ENCODE measurements at places on chromosomes 4 and X.

- no peak for DNase-seq
These were observed 107.0 kb downstream of the ATP8A1 start for GRCh38 chr4:42549896-42550295.

GRCh38 chrX:64842492-64842891 is 133.8 kb downstream of the ZC4H2 start:
- no peak for DNase-seq

DNA sequence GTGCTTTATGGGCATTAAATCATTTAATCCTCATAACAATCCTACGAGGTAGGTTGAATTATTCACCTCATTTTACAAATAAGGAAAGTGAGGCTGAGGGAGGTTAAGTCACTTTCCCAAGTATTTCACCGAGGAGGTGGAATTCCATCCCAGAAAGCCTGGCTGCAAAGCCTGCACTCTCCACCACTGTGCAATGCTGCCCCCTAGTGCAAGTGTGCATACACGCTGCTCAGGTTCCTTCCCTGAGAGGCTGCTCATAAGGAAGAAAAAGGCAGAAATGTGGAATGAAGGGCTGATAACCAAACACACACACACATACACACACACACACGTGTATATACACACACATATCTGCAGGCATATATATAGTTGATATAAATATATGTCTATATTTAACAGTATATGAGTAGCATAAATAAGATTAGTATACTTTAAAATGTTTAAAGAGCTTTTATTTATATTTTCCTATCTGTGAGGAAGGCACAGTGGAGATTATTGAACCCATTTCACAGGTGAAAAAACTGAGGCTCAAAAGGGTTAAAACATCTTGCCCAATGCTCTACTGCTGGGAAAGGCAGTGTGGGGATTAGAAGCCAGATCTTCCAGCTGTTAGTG is 714.5 kb upstream of the TENM3 start:
- DNase-seq, result peak; percentile 65

DNA sequence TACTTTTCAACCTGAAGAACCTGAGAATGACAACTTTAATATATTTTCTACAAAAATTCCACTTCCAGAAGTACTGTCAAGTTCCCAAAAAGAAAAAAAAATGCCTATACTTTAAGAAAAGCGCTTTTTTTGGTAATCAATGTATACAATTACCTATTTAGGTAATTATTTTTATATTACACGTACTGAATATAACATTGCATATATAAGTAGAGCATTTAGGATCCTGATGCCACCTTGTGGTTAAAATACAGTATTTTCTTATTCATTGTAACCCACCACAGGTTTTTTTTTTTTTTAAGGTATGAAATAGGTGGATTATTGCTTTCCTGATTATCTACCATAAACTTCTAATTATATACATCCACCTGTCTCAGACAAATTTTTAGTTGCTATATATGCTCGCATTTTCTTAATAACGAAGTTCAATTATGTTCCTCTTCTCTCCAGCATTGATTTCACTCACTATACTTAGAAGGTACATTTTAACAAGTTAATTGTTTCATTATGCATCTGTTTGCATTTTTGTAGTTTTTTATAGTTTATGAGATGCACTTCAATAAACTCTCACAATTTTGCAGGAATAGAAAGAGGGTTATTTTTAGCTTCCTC is 5.2 kb downstream of the MAP9 start:
- DNase-seq, result no peak

GRCh38 chr4:153260553-153261300 is 56.5 kb downstream of the TRIM2 start:
- no peak for DNase-seq

GRCh38 chrX:38124000-38124399 is 96.7 kb downstream of the SRPX start:
- DNase-seq, result no peak

- DNase-seq, result no peak
These were observed 139.7 kb downstream of the MAPK10 start for GRCh38 chr4:86220121-86220520.

DNA sequence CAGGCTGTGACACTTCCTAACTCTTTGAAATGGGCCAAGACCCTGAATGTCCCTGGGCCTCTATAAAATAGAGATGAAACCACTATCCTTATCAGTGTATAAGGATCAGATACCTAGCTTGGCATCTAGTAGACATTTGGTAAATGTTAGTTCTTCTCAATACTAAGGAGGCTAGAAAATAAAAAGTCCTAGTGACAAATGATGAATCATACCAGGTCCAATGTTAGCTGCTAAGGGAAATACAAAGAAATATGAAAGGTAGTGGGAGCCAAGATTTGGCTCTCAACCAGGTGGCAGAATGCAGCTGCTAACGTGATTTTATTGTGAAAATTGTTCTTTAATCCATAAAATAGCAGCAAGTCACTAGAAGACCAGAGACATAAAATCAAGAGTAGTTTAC is 19.8 kb upstream of the PPARGC1A start:
- no peak for DNase-seq

DNA sequence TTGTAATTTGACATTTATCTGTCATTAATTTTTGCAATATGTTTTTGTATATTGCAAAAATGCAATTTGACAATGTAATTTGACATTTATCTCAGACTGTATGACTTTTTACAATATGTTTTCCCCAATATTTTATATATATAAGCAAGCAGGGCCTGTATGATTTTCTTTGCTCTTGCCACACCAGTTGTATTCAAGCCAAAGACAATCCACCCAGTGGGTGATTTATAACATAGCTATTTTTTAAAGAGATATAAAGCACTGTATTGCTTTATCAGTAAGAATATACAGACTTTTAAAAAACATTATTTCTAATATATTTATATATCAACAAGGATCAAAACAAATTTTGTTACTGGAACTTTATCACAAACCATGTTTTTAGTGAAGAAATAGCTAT is 47.3 kb downstream of the SLIT2 start:
- no peak for DNase-seq

DNA sequence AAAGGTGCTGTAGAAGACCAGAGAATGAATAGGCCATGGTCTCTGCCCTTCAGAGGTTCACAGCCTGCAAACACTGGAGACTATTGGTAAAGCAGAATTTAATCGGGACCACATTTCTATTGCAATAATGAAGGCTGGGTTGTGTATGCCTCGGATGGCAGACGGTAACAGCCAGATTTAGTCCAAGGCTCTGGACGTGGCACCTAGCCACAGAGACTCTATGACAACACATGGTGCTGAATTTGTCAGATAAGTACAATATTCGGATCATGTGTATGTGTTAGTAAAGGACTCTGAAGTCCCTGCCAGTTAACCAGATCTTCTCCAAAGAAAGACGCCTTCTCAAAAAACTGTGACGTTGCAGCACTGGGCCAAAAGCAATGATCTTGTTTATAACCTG is 129.0 kb downstream of the DCTD start:
- no peak for DNase-seq

DNA sequence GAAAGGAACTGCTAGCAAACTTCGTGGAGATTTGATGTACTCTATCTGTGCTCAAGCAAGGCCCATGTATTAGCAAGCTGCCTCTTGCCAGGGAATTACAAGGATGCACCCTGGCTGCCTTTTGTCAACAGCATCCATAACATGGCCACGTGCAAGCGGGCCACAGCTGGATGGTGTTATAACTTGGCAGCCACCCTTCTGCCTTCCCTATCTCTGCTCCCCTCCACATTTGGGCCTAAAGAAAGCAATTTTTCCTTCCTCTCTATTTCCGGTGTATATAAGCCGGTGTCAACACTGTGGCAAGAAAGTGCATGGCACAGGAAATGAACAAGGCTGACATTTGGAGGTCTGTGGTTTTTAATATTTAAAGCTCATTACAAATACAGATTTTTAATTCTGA is 94.8 kb downstream of the CLNK start:
- no peak for DNase-seq

- peak; percentile 40 for DNase-seq
These were observed 43.6 kb downstream of the RTL9 start for GRCh38 chrX:110402091-110402849.

- no peak for DNase-seq
These were observed 344.4 kb downstream of the NR3C2 start for GRCh38 chr4:148097801-148098200.

DNA sequence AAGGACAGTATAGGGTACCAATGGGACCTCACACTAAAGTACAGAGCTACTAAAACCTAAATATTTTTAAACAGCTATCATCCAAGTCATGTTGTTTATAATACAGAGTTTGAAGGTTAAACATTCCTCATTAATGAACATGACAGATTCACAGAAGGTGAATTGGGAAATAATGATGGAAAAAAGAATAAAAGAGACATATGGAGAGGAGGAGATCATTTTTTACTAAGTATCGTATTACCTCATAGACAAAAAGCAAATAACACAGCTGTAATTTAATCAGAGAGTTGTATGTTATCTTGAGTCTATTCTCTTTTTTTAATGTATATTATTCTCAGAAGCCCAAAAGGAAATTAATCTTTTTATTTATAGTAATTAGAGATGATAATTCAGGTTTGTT is 7.9 kb downstream of the PLK4 start:
- no peak for DNase-seq

GRCh38 chr4:174753021-174753420 is 76.0 kb downstream of the GLRA3 start:
- DNase-seq, result no peak

- DNase-seq, result no peak
These were observed 3.4 kb upstream of the LETM1 start for GRCh38 chr4:1859389-1859753.

DNA sequence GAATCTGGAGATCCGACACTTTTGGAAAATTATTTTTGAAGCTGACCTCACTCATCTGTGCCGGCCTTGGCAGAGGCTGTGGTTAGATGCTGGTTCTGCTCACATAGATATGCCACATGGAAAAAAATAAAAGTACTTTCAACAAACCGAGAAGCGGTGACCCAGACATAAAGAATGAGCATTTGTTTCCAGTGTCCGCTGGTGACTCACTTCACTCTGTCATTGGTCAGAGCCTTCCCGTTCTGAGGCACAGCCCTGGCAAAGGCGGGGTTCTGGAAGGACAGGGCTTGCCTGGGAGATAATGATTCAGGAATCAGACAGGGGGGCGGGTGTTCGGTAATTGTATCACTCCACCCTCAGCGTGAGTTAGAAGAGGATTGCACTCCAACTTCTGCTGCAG is 172.4 kb upstream of the MXRA5 start:
- DNase-seq, result peak; percentile 92

GRCh38 chr4:171007618-171008390 is 805.4 kb upstream of the GALNTL6 start:
- DNase-seq, result no peak

GRCh38 chr4:4693258-4693657 is 151.4 kb upstream of the STX18 start:
- no peak for DNase-seq

DNA sequence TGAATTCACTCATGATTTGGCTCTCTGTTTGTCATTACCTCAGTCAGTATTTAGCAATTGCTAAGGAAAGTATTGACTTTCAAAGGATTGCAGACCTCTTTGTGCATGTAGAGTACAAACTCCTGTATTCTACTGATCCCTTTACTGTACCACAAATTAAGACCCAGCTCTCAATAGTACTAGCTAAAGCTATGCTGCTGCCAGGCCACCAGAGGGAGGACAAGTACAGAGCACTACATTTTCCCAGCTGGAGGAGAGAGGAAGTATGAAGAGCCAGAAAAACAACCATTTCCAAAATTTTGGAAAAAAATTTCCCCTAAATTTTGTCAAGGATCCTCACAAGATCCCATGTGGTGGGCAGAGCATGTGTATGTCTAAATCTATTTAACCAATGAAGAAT is 175.0 kb upstream of the MTMR8 start:
- no peak for DNase-seq

- no peak for DNase-seq
These were observed 146.7 kb downstream of the PCDH7 start for GRCh38 chr4:30866907-30867306.

DNA sequence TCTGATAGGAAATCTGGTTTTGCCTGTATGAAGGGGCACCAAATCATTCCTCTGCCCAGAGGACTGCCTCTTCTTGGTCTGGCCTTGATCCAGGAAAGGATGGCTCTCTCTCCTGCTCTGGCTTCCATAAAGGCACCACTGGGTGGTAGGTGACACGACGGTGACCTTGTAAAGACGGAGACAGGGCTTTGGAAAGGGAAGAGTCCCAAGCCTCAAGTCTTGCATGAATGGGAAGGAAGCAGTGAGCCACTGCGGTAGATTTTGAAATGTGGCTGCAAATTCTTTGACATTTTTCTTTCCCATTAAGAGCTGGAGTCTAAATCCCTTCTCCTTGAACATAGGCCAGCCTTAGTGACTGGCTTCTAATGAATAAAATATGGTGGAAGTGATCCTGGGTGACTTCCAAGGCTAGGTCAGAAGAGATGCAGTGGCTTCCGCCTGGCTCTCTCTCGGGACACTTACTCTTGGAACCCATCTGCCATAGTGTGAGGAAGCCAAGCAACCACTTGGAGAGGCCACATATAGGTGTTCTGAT is 347.4 kb downstream of the BCOR start:
- no peak for DNase-seq

DNA sequence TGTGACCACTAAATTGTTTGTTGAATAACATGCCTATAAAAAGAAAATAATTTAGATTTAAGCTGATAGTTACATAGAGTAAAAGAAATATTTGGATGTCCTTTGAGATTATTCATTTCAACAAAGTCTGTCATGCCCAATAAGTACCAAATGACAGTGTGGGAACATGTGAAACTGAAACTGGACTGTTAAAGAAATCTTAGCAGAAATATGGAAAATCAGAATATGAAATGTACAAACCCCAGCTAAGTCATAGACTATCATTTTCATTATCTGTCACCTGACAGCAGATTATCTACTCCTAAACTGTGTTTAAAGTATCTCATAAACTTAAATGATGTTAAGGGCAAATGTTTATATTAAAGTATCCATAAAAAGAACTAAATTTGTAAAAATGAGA is 437.8 kb upstream of the FAM241A start:
- DNase-seq, result no peak

- no peak for DNase-seq
These were observed 27.3 kb upstream of the CHRNA9 start for GRCh38 chr4:40307627-40308497.

DNA sequence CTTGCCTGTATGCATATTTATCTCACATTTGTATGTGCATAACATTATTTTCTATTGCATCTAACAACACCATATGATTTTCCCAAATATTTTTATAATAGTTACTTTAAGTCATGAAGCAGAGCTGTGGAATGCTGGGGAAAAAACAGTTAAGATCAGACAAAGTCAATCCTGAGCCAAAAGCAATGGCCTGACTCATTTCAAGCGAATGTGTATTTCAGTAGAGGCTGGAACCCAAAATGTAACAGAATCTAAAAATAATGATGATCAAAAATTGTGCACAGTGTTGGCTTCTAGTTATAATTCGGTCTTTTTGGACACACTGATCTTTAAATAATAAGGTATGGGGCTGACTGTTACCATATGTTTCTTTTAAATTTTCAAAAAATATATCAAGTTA is 516.2 kb upstream of the ADGRL3 start:
- peak; percentile 86 for DNase-seq

DNA sequence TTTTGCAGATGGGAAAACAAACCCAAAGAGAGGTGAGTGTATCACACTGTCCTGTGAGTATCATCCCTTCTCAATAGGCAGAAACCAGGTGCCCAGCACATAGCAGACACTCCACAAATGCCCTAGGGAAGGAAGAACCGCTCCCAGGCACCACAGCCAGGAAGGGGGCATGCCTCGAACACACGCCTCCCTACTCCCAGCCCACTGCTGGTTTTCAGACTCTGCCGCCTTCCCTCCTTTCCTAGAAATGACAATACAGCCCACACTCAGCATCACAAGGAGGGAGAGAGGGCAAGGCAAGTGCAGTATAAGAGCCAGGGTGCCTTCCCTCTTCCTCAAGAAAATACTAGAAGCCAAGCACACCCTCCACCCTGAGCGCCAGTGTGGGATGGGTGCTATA is 16.2 kb downstream of the JAKMIP1 start:
- no peak for DNase-seq

GRCh38 chrX:144601010-144601409 is 646.3 kb upstream of the SPANXN1 start:
- DNase-seq, result no peak

All from brain microvascular endothelial cell (primary cell).